ENCODE measurements at places on chromosomes 7 and 10.
A peak's percentile ranks its signal among the peaks of the same experiment; 100 is the strongest.

DNA sequence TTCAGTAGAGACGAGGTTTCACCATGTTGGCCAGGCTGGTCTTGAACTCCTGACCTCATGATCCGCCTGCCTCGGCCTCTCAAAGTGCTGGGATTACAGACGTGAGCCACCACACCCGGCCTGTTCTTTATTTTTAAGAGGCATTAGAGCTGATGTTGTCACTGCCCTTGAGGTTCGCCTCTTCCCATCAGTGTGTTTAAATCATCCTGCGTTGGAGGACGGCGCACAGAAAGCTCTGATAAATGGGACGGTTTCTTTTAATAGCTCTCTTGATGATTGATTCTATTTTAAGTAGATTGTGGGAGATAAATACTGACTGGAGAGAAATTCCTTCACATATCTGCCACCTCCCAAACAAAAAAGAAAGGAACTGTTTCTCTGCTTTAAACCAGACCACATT, 29.0 kb downstream of the UPP1 start:
- DNase-seq, result no peak

GRCh38 chr10:47121336-47121735, 178.7 kb upstream of the GDF10 start:
- no peak for DNase-seq

DNA sequence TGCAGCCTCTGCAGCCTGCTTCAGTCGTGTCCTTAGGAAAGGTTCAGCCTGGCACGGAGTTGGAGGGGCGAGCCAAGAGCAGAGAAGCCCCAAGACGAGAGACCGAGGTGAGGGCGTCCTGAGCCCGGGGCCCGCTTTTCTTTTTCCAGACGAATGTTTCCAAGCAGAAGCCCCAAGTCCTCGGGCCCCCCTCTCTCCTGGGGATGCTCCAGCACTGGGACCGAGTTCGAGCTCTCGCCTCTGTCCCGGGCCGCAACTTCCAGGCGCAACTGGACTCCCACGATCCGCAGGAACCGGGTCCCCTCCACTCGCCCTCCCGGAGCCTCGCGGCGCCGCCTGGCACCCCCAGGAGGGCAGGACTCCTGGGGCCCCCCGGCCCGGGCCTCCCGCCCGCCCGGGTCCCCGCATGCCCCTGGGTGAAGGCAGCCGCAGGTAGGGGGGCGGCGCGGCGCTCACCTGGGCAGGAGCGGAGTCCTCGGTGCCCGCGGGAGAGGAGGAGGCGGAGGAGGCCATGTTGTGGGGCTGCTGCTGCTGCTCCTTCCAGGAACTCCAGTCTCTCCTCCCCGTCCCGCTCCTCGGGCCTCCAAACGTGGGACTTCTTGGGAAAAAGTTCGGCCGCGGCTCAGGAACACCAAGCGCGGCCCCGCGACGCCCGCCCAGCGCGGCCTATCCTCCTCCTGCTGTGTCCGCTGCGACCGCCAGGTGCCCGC, 45.3 kb upstream of the CDK1 start:
- DNase-seq, result peak; percentile 38

GRCh38 chr10:122617476-122618270, 57.1 kb downstream of the DMBT1 start:
- no peak for DNase-seq

DNA sequence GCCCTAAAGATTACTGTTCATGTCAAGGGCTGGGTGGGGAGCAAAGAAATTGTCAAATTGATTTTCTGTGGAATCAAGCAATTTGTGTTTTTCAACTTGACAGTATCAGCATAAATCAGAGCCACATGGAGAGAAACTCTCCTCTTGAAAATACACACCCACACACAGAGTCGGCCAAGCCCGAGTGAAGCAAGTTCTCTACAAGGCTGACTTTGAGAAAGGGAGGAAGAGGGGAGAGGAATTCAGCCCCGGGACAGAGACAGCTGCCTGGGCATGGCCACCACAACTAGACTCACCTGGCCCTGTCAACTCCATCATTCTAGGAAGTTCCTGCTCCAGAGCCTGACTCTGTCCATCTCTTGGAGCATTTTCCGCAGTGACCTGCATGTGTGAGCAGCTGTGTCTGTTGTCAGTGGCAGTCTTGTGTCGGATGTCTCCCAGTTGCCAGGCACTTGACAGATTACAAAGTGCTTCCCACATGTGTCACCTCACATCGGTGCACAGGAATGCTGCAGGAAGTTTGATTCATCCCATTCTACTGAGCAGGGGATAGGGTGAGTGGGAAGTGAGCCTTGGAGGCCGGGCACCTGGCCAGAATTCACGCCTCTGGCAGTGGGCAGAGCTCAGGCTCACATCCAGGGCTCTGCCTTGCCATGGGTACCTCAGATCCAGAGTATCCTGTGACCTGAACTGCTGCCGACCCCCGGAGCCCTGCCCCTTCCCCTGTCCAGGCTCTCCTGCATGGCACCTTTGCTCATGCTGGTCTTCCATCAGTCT, 37.9 kb downstream of the ADAM12 start:
- no peak for DNase-seq

- no peak for DNase-seq
These were observed 25.2 kb upstream of the ASL start for GRCh38 chr7:66050337-66050957.

- DNase-seq, result no peak
These were observed 2.2 kb upstream of the PDE1C start for GRCh38 chr7:32072397-32072796.

DNA sequence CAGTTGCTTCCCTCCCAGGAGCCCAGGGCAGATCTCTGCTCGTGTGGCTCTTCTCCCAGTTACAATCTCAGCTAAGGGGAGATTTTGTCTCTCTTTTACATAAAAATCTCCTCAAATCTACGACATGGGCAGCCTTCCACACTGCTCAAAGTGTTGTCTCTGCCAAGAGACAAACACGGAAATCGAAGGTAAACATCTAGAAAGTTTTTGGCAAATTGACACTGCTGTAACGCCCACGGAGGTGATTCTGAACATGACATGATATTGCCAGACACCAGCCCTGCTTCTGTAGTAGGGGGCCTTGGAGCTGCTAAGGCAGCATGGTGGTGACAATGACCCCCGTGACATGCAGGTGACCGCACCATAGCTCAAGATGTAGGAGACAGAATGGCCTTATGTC, 128.3 kb downstream of the CCDC3 start:
- DNase-seq, result no peak

- no peak for DNase-seq
These were observed 266.6 kb downstream of the DNAJB9 start for GRCh38 chr7:108836256-108836655.

All from T-helper 22 cell (primary cell).